ENCODE measurements at places on chromosomes 4 and X.

DNA sequence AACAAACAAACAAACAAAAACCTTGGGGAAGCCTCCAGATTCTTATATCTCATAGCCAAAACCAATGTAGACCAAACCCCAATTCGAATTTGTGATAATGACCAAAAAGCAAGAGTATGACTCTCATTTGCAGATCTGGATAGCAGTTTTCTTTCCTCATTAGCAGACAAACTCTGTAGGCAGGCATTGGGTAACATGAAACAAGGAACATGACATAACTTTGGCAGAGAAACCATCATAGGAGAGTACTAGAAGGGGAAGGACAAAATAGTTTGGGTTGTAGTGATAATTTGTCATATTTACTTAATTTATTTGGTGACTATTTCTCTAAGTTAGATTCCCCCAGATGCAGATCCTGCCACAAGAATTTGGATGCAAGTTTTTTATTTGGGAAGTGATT lies 187.8 kb downstream of the MID1IP1 start:
- no peak for DNase-seq

GRCh38 chr4:22984390-22984789 lies 291.7 kb downstream of the GBA3 start:
- DNase-seq: no peak

- DNase-seq: no peak
Measured at GRCh38 chr4:110139815-110140214, 58.6 kb downstream of the ELOVL6 start.

DNA sequence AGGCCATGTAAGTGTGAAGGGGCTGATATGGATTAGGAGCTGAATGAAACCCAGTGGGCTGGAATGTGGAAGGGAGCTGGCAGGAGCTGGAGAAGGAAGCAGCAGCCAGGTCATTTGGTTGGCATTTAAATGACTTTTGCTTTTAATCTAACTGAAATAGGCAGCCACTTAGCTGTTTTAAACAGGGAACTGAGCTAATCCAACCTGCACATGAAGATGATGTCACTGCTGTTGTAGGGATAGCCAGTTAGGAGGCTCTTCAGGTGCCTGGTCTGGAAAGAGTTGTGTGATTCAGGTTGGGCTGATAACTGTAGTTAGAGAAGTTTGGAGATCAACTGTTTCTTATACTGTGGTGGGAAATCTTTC lies 122.4 kb downstream of the PALLD start:
- no peak for DNase-seq

- no peak for DNase-seq
Measured at GRCh38 chrX:56726605-56727004, 2.4 kb upstream of the NBDY start.

- no peak for DNase-seq
Measured at GRCh38 chrX:120238933-120239332, 11.7 kb upstream of the ZBTB33 start.

DNA sequence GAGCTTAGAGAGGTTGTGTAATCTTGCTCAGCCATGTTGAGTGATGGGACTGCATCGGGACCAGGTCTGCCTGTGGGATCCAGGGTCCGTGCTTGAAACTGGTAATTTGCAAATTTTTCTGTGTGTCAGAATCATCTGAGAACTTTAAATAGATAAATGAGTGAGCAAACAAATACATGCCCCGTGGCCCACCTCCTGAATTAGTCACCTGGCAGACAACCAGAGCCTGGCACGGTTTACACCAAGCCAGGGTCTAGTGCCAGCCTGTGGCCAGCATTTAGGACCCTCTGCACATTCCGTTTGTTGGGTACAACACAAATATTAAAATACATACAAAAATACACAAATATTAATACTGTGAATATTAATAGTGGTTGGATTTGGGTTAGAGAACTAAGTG lies 90.6 kb upstream of the STOX2 start:
- DNase-seq: no peak

- DNase-seq: peak; percentile 61
Measured at GRCh38 chrX:154804957-154805695, at the start of gene MPP1. MPP1 (minus strand) TSS chrX:154805485; CDS start chrX:154805373, 112 bp downstream.
